Naive thymus-derived CD4-positive, alpha-beta T cell (primary cell): ENCODE measurements at places on chromosomes 3 and 15. TPM values are rescaled to one million over a fixed set of nuclear protein-coding genes. Genes with fewer than 3 reads are reported as not detected.

GRCh38 chr3:79521221-79521848, 246.5 kb downstream of the ROBO1 start:
- DNase-seq: no peak

DNA sequence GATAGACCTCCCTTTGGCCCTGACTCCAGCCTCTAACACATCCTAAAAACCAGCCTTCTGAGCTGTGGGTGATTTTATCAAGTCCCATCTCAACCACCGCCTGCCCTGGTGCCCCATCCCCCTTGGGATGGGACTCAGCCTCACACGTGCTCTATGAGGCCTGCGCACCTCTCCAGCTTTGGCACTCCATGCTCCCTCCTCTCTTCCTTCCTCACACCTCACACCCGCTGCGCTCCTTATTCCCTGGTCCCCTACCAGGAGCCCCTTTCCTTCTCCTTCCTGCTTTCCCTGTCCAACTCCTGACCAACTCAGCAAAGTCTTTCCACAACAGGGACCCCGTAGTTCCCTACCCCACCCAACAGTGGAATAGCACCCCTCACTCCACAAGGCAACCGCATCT, 18.4 kb upstream of the SLC6A1 start:
- DNase-seq: no peak

The KLHL40 gene
- total RNA-seq: not detected

The INKA1 gene
- total RNA-seq: 0.48 and 0.65 TPM in 2 replicates

DNA sequence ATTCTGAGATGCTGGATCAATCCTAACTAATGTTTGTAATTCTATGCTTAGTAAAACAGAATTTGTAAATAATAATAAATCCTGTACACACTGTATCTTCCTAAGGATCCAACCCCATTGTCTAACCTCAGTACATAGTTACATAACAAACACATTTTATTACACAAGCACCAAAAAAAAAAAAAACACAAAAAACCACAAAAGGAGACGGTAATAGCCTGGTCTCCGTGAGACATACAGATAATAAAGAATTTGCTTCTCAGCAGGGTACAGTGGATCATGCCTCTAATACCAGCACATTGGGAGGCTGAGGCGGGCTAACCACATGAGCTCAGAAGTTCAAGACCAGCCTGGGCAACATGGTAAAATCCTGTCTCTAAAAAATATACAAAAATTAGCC, 558.7 kb downstream of the MAGI1 start:
- DNase-seq: no peak

DNA sequence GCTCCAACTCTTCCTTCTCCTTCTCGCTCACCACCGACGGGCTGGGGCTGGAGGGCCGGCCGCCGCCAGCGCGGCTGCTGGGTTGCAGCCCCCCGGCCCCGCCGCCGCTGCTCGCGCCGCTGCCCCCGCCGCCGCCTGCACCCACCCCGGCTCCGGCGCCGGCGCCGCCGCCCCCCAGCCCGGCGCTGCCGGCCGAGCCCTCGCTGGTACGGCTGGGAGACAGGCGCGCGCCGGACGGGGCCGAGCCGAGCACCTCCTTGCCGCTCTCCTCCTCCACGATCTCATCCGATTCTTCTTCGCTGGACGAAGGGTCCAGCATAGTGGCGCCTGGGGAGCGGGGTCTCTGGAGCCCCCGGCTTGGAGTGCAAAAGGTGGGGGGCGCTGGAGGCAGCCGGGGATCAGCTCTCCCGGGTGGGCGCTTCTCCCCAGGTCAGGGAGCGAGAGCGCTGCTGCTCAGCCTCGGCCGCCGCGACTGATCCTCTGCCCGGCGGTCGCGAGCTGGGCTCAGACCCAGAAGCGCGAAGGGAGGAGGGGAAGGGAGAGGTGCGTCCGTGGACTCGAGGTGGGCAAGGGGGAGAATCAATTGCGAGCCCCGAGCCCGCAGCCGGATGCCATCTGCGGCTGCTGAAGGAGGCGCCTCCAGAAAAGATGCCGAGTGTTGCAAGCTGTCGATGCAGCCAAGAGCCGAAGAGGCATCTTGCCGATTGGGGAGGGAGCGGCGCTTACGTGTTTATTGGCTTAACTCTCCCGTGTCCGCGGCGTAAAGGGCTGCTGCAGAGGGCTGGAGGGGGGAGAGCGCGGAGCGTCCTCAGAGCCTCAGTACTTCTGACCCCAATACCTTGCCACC, at the start of gene CADPS:
Gene CADPS (minus strand): TSS at position 706 of the 847 bp plus-strand sequence. CDS start 387 bp downstream, at position 319.
- no peak for DNase-seq

The SNX22 gene
- 1.6 TPM for total RNA-seq

The PYGO1 gene
- total RNA-seq: not detected

GRCh38 chr3:99818818-99819217, 1.2 kb downstream of the CMSS1 start:
- DNase-seq: no peak

DNA sequence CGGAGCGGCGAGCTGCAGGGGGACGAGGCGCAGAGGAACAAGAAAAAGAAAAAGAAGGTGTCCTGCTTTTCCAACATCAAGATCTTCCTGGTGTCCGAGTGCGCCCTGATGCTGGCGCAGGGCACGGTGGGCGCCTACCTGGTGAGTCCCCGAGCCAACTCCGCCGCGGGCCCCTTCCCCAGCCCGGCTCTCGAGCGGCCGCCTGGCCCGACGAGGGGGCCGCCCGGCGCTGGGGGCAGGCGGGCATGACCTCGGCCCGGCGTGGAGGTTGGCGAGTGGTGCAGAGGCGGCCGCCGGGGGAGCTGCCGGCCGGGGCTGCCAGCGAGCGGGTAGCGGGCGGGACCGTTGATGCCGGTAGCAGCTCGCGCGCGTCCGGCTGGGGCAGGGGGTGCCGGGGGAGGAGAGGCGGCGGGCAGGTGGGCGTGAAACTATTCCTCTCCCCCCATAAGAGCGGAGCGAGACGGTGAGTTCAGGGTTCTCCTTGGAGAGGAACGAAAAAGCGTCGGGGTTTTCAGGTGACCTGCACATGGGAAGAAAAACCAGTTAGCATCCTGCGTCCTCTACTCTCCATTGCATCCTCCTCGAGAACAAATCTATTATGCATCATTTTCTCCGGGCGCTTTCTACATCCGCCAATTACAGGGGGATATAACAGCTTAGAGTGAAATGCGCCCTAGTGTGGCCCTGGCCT, 585 bp downstream of the SLCO3A1 start:
- DNase-seq: no peak

The NTRK3 gene
- 0.78 TPM for total RNA-seq

DNA sequence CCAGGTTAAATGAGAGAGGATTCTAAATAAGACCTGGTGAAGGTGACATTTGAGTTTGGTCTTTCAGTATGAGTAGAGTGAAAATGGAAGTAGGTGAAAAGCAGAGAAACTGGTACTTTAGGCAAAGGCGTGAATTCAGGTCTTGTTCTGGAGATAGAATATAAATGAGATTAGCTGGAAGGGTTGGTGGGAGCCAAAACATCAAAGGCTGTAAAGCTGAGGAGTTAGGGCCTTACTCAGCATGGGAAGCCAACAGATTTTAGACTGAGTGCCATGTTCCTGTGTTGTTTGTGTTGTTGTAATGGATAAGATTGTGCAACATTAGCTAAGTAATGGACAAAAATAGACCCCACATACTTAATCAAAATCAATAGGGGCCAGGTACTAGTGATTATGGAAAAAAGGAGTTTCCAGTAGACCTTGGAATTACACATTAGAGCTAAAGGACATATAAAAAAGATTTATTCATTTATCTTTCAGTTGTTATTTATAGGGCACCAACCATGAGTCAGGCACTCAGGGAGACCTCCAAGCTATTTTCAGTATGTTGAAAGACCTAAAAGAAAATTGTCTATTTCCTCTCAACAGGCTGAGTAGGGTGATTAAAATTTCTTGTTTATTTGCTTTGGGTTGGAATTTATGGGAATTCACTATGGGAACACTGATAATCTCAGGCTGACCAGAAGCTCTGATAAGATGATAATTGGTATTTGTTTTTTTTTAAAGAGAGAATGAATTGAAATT, 20.8 kb downstream of the ARL14 start:
- no peak for DNase-seq

The JAGN1 gene
- 28.1 TPM for total RNA-seq

The PARP6 gene
- total RNA-seq: 124 TPM

DNA sequence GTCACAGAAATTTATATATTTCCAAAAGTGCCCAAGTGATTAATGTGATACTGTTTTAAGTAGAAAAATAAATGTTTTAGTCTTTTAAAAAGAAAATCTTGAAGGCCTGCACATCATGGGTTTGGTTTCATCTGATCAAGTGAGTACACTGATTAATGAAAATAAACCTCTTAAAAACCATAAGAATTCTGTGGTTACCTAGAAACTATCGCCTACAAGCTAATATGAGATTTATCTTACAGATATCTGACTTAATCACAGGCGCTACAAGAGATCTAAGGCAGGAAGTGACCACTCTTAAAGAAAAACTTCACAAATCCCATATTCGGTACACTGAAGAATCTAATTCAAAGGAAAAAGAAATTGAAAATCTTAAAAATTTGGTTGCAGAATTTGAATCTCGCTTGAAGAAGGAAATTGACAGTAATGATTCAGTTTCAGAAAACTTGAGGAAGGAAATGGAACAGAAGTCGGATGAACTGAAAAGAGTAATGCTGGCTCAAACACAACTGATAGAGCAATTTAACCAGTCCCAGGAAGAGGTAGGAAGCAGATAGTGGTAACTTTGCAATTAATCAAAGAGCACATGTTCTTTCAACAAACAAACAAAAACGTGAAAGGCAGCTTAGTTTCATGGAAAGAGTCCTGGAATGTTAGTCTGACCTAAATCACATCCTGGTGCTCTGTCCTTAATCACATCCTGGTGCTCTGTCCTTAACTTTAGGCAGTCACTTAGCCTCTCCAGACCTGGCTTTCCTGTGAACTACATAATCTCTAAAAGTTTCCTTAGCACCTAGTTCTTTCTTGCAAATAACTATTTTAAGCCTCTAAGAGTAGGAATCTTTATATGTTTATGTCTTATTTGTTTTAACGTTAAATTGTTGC, 131.8 kb downstream of the CCNL1 start:
- DNase-seq: no peak

GRCh38 chr15:99110581-99111320, 5.9 kb downstream of the SYNM start:
- DNase-seq: no peak

GRCh38 chr15:54519577-54519976, 541.3 kb downstream of the UNC13C start:
- DNase-seq: no peak

GRCh38 chr3:193148688-193149473, 92.1 kb upstream of the PLAAT1 start:
- no peak for DNase-seq

The C15orf62 gene
- total RNA-seq: 0.80 and 1.3 TPM in 2 replicates

DNA sequence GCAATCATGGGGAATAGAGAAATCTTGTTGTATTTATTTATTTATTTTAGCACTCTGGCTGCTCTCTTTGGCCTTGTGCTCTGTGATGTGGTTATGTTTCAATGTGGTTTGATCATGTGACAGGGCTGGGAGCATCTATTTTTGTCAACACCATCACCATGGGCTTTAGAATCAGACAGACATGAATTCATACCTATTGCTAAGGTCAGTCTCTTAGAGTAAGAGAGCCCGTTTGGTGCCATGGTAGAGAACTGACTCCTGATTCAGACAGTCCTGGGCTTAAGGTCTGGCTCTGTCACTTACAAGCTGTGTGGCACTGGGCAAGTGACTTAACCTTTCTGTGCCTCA, 157.0 kb downstream of the RYR3 start:
- DNase-seq: no peak

GRCh38 chr15:100723315-100723801, 121.0 kb downstream of the ASB7 start:
- no peak for DNase-seq

The SYNPR gene
- total RNA-seq: not detected

DNA sequence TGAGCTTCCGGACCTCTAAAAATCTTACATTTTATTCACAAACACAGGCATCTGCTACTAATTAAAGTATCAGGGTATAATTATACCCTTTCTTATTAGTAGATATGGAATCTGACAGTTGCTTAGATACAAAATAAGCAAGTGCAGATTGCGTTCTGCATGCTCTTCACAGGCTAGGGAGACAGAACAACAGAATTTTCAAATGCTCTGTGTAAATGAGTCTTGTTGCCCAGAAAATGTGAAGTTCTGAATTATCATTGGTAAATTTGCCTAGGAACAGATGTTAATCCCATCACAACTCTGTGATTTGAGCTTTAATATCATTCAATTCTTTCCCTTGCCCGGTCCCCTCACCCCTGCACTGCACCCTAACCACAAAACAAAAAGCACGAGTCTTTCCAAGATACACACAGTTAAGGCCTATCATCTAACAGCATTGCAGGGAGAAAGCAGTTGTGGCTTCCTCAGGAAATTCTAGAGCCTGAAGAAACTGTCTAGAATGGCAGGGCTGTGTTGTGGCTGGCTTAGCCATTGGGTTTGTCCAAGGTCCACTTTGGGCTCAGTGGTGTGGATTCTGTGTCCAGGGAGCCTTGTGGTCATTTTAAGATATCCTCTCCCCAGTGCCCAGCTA, 119.8 kb downstream of the PDCD6IP start:
- no peak for DNase-seq

GRCh38 chr3:121606106-121606505, 12.9 kb downstream of the FBXO40 start:
- DNase-seq: no peak

DNA sequence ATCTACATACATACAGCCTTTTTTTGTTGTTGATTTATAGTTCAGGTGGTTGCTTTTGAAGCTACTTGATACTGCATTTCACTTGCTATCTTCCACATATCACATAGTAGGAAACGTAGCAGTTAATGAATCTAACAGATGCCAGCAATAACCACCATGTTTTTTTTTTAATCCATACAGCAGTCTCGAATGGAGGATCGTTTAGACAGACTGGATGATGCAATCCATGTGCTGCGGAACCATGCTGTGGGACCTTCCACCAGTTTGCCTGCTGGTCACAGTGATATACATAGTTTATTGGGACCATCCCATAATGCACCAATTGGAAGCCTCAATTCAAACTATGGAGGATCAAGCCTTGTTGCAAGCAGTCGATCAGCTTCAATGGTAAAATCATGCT, 123.2 kb upstream of the CGNL1 start:
- no peak for DNase-seq

DNA sequence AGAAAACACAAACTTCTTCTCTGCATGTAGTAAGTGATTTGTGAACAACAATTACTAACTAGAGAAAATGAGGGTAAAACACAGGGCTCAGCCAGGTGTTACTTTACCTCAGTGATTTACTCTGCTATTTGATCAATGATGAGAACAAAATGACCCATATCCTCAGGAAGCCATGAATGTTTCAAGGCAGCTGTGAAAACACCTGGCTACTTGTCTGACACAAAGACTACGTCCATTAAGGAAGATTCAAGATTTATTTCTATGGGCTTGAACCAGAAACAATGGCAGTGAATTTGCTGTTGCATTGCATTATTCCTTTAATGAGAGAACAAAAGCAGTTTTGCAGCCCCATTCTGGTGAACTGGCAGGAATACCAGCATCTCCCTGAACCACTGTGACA, 374.6 kb upstream of the ARL6 start:
- DNase-seq: no peak

DNA sequence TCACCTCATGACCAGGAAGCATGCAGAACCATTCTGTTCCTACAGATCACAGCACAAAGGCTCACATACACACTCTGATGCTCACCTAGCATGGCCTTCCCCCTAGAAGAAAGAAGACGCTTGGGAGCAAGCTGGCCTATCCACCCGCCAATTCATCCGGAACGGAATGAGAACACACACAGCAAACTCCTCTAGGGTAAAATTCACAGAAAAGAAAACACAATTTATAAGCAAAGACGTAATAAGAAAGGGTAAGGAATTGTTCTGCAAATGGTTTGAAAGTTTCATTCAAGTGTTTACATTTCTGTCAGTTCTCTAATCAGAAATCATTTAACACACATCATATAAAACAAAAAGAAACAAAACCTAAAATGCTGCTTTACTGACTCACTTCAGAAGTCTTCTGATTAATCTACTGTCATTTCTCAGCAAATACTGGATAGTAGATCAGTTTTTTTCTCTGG, 218.1 kb downstream of the OSBPL10 start:
- DNase-seq: no peak
